ENCODE measurements at places on chromosomes 2 and 18.

DNA sequence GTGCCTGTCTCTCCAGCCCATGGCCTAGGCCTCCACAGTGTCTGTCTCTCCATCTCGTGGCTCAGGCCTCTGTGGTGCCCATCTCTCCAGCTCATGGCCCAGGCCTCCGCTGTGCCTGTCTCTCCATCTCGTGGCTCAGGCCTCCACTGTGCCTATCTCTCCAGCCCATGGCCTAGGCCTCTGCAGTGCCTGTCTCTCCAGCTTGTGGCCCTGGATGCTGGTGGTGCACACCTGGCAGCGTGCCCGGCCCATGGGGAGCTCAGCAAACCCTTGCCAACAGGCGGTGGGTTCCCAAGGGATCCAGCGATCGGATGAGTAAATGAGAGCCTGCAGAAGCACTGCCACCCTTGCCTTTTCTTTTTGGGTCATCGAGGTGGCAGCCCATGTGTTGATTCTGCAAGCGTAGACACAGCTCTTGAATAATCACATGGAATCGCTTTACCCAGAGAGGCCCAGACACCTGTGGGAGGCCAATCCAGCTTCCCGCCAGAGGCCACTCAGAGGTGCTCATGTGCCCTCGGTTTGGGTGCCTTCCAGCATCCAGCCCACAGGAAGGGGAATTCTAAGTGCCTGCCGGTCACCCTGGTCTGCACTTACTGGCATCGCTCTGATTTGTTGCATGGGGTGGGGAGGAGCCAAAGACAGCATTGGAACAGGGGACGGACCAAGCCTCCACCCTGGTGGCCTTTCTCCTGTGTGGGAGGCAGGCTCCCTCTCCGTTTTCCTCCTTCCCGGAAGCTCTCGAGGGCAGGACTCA is 101.8 kb upstream of the HDAC4 start:
- no peak for DNase-seq

DNA sequence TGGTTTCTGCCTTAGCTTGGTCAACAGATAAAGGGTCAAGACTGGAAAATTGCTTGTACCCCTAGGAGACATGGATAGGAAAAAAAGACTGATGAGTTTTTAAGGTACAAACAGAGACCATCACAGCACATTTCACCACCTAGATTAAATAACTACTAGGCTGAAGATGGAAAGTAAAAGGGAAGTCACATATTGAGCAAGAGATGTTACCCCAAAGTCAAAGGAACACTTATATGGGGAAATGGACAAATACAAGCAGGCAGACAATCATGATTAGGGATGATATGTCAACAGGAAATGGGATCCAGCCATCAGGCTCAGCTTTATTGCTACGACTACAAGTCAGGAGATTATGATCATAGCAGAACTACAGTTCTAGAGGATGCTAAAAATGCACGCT is 1643.1 kb upstream of the CELF4 start:
- DNase-seq, result no peak

- DNase-seq, result peak; percentile 32
Observed at GRCh38 chr2:241558532-241559322, at the start of gene BOK. TSS of gene BOK (plus strand) at chr2:241558745. CDS start at chr2:241559484, 739 bp downstream.

- DNase-seq, result no peak
Observed at GRCh38 chr2:12162269-12163247, 416.1 kb downstream of the LPIN1 start.

DNA sequence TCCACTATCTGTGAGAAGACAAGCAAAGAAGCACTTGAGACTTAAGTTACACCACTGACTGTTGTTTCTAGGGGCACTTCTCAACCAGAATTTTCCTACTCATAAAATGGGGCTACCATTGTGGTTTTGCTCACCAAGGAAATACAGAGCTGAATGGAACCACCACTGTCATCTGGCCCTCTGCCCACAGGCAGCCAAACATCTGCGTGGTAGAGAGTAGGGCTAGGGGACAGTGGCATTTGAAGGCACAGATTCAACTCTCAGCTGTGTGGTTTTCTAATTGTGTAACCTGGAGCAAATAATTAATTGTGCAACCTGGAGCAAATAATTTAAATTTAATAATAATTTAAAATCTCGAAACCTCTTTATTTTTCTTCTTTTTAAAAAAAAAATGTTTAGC is 79.6 kb downstream of the PDE11A start:
- no peak for DNase-seq

GRCh38 chr2:105102963-105103421 is 65.1 kb downstream of the MRPS9 start:
- peak; percentile 75 for DNase-seq

DNA sequence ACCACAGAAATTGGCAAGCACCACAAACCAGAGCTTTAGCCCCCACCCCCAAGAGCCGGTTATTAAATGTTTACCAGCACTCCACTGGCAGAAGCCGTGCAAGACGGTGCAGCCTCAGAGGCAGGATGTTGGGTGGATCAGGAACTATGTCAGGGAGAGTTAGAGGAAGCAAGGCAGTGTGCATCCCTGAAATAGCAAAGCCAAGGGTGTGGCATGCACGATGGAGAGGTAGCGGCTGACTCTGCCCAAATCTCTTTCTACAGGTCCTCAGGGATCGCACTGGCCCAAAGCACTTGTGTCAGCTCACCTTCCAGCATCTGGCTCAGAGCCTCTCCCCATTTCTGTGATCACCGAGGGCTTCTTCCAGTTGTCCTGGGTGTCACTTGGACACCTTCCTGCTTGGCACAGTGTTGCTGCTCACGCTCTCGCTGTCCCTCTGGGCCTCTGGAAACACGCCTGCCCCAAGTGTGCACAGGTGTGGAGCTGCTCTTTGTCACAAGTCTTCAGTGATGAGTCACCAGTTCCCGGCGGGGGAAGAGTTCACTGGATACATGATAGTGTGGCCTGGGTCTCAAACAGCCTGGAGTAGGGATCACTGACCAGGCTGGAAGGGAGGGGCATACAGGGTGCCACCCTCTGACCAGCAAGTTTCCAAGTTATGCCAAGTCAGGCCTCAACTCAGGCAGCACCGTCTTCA is 17.3 kb upstream of the B3GNT7 start:
- no peak for DNase-seq

DNA sequence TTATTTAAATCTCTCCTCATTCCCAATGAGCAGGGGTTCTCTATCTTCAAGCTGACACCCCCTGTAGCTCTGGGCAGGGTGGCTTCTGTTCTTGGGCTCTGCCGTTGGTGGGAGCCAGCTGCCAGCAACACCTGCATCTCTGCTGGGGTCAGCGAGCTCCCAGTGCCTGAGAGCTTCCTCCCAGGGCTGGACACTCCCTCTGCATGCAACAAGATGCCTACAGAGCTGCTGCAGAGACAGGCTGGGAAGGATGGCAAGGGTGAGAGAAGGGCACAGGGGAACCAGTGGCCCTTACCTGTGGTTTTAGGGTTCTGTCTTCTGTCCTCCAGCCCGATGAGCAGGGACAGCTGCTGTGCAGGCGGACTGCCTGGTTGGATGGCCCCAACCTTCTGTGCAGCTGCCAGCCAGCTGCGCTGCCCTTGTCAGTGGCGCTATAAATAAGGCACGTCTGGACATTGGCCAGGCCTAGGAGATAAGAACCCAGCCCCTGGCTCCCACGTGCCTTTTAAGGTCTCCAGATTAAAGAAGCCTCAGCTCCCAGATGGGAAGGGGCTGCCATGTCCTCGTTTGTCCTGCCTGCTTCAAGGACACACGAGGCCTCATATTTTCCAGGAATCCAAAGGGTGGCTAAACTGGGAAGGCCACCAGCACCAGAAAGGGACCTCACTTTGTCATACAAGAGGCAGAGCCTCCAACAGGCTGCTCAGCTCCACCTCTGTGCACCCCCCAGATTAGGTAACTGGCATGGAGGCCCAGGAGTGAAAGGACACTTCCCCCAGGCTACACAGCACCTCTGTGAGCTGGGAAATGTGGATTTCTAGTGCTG is 39.5 kb upstream of the FHL2 start:
- no peak for DNase-seq

- peak; percentile 92 for DNase-seq
Observed at GRCh38 chr2:9380702-9381628, 42.4 kb downstream of the ITGB1BP1 start.

- no peak for DNase-seq
Observed at GRCh38 chr2:153059338-153060052, 341.1 kb downstream of the ARL6IP6 start.

GRCh38 chr2:214088536-214088935 is 322.3 kb upstream of the VWC2L start:
- DNase-seq, result no peak

DNA sequence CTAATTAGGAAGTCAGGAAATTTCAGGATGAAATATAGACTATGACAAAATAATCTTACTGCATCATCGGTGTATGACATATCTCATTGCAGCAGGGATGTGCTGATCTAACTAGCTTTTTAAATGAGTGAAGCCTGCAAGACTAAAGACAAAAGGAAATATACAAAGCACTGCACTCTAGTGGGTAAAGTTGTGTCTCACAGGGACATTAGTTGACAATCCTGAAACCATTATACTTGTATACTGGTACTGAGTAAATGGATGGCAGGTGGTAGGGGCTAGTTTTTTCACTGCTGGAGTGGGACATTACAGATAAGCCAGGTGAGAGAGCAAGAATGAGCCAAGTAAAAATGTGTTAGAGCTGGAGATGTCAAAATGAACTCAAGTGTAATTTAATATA is 317.5 kb upstream of the RAB6C start:
- no peak for DNase-seq

DNA sequence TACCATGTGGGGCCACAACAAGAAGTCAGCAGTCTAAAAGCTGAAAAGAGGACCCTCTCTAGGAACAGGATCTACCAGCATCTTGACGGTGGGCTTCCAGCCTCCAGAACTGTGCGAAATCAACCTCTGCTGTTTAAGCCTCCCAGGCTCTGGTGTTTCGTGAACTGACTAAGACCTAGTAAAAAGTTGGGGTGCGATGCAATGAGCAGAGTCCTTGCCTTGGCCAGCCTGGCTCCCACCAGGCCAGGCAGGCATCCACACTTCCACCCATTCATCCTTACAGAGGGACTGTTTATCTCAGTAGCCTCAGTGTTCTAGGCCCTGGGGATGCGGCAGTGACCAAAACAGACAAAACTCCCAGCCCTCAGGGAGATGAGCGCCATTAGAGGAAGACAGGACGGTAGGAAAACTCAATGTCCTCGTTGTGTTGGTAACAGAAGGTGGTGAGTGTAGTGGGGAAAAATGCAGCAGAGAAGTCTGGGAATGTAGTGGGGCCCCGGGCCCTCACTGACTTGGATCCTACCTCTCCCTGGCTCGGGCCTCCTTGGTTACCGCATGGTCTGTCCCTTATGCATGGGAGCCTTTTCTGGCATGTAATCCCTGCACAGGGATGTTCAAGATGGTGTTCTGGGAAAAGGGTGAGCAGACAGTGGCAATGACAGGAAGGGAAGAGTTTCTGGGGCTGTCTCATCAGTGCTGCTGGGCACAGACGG is 271.8 kb upstream of the HS6ST1 start:
- DNase-seq, result no peak

- no peak for DNase-seq
Observed at GRCh38 chr2:221533299-221533698, 38.8 kb downstream of the EPHA4 start.

DNA sequence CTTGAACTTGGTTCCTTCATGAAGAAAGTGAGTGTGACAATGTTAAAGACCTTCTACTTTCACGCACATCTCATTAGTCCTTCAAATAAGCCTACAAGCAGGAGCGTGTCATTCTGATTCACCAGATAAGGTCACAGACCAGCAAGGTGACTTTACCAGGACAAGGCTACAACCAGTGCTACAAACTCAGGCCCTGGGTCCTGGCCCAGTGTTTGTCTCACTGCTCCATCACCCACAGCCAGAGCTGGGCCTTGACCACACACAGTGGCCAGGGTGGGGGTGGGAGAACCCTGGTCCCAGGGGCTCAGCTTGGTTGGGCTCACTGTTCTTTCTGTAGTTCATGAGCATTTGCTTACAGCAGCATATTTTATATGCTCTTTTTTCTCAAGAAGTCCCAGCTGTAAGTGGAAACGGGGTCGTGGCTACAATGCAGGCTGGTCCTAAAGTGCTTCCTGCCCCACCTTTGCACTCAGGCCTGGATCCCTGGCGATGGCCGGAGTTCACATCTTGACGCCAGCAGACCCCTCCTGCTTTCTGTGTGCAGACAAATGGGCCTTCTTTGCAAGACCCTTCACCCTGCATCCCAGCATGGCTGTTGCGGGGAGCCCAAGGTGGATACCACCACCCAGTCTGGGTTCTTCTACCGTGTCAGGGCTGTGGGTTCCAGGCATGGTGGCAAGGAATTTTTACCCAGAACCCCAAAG is 153.6 kb upstream of the EPAS1 start:
- no peak for DNase-seq

DNA sequence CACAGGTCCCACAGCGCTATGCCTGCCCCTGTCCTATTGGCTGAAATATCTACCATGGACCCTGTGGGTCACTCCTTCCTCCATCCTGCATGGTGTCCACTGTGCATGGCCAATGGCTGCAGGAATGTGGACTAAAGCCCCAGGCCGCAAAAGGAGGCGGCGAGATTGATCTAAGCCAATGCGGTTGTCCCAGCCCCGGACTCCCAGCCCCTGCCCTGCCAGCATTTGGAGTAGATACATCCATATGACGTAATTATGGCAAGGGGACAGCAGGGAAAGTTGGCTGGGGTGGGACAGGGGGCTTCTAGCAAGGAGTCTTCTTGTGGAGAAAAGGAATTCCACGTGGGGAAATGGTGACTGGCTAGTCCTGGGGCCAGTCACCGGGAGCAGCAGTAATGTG is 11.4 kb upstream of the ZNF516 start:
- no peak for DNase-seq

- DNase-seq, result peak; percentile 9
Observed at GRCh38 chr2:135925571-135925970, 49.3 kb upstream of the MCM6 start.

- peak; percentile 10 for DNase-seq
Observed at GRCh38 chr2:186771395-186771794, 77.5 kb downstream of the FAM171B start.

- DNase-seq, result no peak
Observed at GRCh38 chr18:50870138-50870845, 8.6 kb upstream of the ME2 start.

- DNase-seq, result no peak
Observed at GRCh38 chr2:207589143-207589542, 36.1 kb downstream of the METTL21A start.

All from fibroblast of skin of left quadriceps (primary cell).